Activated CD4-positive, CD25-positive, alpha-beta regulatory T cell treated with anti-CD3 and anti-CD28 coated beads, Interleukin-2, amount 50 U/mL, for 24 hours (primary cell): ENCODE measurements at places on chromosomes 12 and 14.

DNA sequence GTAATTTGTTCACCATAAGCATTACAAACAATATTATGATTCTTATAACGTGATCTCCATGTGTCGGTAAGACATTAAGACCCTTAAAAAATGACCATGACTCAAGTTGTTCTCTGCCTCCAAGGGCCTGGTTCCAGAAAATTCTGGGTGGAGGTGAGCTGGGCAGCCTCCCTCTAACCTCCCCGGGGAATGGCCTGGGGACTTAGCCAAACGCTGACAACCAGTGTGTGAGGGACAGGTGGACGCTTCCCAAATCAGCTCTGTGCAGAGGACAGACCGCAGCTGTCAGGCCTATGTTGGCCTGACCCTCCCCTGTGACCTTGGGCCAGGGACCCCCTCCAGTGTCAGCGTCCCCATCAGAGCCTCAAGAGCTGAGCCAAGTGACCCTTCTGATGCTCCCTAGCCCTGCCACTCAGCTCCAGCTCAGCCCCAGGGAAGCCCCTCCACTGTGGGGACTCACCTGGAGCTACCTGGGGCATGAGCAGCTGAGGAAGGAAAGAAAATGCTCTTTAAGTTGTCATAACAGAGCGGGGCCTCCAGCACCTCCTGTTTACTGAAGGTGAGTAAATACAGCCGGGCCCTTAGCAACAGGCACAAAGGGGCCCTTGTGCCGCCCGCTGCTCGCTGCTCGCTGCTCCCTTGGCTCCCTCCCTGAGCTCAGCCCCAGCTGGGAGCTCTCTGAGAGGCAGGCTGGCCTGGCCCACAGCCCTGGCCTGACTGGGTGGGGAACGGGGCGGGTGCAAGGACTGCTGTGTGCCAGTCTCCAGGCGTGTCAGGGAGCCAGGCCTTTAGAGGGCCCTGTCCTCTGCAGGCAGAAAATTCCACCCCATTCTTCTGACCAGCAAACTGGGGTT is 116.6 kb downstream of the CALM1 start:
- no peak for ATAC-seq

DNA sequence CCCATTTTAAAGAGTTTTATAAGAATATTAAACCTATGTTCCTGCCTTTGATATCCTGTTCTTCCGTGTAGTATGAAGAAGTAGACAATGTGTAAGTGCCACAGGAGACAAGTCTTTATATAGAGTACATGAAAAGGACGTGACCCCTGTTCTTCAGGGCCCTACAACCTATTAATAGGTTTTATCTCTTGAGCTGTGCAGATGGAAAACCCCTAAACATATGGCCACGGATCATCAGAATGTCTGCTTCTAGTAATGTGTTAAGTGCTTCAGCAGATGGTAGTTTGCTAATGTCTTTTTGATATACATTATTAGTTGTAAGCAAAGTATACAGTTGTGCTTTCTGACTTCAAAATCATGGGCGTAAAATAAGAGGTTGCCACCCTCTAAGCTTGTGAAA is 228.5 kb downstream of the PTPRO start:
- ATAC-seq = no peak

GRCh38 chr14:102493585-102493984 is 16.0 kb downstream of the ANKRD9 start:
- no peak for ATAC-seq

GRCh38 chr14:84404246-84404645 is 1125.7 kb upstream of the FLRT2 start:
- no peak for ATAC-seq
